Neural crest cell (in vitro differentiated cells): ENCODE measurements at places on chromosomes 16 and 17.

GRCh38 chr16:48487287-48487686 lies 102.1 kb upstream of the SIAH1 start:
- H3K27ac ChIP-seq, result no peak overlapping the region
- peaks cover 6% of the 10 kb centered on the region for H3K36me3 ChIP-seq
- H3K27me3 ChIP-seq, result peaks cover 9% of the 10 kb centered on the region
- DNase-seq, result no peak

DNA sequence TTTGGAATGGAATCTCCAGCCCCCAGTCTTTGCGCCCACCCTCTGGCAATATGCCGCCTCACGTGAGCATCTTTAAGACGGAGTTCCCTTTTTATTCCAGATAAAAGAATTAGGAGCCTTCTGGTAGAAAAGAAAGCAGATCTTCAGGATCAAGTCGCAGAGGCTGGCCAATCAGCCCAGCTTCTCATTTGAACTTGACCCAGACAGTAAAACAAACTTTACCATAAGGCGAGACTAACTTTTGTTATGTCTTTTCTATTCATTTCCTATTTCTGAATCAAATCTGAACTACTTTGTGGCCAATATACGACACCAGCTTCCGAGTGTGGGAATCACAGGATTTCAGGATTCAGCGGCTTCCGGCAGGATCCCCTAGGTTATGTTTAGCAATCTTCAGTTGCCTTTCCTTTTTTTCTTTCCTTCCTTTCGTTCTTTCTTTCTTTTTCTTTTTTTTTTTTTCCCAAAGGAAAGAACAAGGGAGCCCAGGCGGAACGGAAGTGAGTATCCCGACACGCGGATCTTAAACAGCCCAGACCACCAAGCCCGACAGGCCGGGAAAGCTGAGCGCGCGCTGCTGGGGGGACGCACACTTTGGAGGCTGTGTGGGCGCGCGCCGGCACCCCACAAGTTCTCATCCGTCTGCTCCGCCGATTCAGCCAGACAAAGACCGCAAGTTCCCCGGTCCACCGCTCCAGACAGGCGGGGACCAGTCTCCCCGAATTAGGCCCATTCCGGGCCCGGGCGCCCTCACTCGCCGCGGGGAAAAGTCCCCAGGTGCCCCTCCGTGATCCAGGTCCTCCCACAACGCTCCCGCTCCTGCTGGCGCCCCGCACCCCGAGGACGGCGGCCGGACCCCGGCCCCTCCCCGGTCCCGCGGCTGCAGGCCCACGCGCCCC lies 633 bp downstream of the TBC1D16 start:
- H3K27me3 ChIP-seq, result no peaks in the 10 kb centered on the region
- peak overlapping the region; percentile 98 for H3K27ac ChIP-seq
- peaks cover 52% of the 10 kb centered on the region for H3K4me1 ChIP-seq
- H3K36me3 ChIP-seq, result peaks cover 8% of the 10 kb centered on the region
- peak overlapping the region; percentile 96 for H3K4me3 ChIP-seq

- no peak overlapping the region for H3K27ac ChIP-seq
- H3K36me3 ChIP-seq, result no peaks in the 10 kb centered on the region
- H3K4me3 ChIP-seq, result no peak overlapping the region
- no peaks in the 10 kb centered on the region for H3K27me3 ChIP-seq
- no peaks in the 10 kb centered on the region for H3K4me1 ChIP-seq
- DNase-seq, result no peak
Measured at GRCh38 chr16:55530316-55530856, 21.5 kb downstream of the LPCAT2 start.

- H3K36me3 ChIP-seq, result peaks cover 2% of the 10 kb centered on the region
- H3K4me3 ChIP-seq, result no peak overlapping the region
- H3K4me1 ChIP-seq, result no peaks in the 10 kb centered on the region
- DNase-seq, result no peak
- no peak overlapping the region for H3K27ac ChIP-seq
Measured at GRCh38 chr16:15466131-15466530, 31.7 kb downstream of the BMERB1 start.

GRCh38 chr16:67027046-67027445 lies 1.9 kb upstream of the CBFB start:
- DNase-seq, result no peak
- H3K4me1 ChIP-seq, result peaks cover 35% of the 10 kb centered on the region
- no peak overlapping the region for H3K27ac ChIP-seq
- H3K27me3 ChIP-seq, result no peaks in the 10 kb centered on the region
- H3K36me3 ChIP-seq, result peaks cover 3% of the 10 kb centered on the region

DNA sequence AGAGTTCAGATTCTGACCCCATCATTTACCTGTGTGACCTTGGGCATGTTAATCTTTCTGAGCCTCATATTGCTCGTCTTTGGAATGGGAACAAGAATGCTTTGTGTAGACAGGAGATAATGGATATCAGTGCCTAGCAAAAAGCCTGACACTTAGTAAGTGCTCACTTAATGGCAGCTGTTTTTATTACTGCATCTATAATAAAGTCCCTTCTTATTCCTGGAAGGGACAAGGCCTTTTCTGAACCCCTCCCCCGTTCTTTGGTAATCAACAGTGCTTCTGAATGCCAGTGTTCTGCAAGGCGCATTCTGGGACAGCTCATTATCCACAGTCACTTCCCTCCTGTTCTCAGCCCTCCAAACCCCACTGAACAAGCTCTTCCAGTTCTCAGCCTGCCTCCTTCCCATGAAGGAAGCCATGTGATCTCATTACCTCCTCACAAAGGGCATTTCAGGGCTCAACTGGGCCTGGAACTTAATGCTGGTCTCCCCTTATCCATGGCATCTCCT lies 25.1 kb upstream of the SUPT4H1 start:
- H3K27me3 ChIP-seq, result no peaks in the 10 kb centered on the region
- no peak overlapping the region for H3K4me3 ChIP-seq
- H3K27ac ChIP-seq, result no peak overlapping the region
- peaks cover 37% of the 10 kb centered on the region for H3K4me1 ChIP-seq
- DNase-seq, result no peak

GRCh38 chr16:87017371-87018012 lies 299.7 kb downstream of the C16orf95 start:
- H3K36me3 ChIP-seq, result no peaks in the 10 kb centered on the region
- no peak for DNase-seq
- no peak overlapping the region for H3K4me3 ChIP-seq
- H3K27ac ChIP-seq, result no peak overlapping the region

- peak overlapping the region; percentile 34 for H3K4me3 ChIP-seq
- peaks cover 9% of the 10 kb centered on the region for H3K4me1 ChIP-seq
- no peaks in the 10 kb centered on the region for H3K36me3 ChIP-seq
- peak overlapping the region; percentile 35 for H3K27ac ChIP-seq
- no peaks in the 10 kb centered on the region for H3K27me3 ChIP-seq
Measured at GRCh38 chr16:27779641-27780164, 229.8 kb downstream of the KATNIP start.

DNA sequence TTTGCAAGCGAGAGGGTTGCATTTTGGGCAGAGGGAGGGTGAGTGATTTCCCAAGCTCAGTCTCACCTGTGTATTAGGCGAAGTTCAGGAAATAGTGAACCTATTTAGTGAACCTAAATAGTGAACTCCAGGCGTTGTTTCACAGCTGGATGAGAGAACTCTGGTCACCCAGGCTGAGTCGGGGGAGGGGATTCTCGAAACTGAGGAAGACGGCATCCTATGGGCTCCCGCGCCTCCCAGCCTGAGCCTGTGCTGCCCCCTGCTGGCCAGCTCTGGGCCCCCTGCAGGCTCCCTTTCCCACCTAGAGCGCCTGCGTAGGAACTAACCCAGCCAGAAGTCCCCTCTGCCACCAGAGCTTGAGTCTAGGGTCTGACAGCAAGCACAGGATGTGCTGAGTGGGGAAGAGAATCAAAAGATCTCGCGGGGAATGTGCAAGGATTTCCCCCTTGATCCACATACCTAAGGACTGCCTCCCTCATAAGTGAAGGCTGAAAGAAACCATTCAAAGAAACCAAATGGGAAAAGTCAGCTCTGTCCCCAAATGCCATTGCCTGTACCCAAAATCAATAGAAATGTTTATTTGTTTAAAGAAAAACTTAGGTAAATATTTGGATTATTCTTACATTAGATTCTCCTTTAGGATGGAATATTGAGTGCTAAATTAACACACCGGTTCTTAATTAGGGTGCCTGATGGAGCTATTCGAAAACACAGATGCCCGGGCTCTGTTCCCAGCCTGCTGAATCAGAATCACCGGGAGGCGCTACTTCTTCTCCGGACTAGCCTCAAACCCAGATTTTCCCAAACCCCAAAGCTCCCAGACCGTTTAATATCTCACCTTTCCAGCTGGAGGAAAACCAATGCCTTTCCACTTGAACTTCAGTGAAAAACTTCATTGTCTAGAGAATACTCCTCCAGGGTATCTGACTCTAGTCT lies 14.8 kb upstream of the MARVELD3 start:
- peaks cover 61% of the 10 kb centered on the region for H3K27me3 ChIP-seq
- DNase-seq, result peak; percentile 91
- H3K36me3 ChIP-seq, result no peaks in the 10 kb centered on the region

DNA sequence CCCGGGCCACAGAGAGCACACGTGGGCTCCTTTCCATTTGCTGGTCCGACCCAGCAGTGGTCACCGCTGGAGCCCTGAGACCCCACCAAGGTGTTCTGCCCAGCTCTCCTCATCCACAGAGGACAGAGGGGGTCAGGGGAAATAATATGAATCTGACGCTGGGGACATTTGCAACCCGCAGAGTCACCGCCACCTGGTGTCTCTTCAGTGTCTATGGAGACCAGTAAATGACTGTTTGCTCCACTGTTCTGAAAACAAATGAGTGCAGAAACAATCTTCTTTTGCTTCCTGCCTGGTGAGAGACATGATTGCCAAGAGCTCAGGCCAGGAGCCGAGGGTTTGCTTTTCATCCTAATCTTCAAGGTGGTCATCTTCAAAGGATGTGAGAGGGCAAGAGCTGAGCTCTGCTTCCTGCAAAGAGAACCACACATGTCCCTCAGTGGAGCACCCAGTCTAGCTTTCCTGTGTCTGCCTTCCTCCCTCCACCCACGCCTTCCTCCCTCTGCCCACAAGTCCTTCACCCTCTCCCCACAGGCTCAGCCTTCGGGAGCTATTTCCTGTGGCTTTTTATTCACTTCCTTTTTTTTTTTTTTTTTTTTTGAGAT lies 14.7 kb upstream of the KLHDC4 start:
- no peak for DNase-seq
- peaks cover 2% of the 10 kb centered on the region for H3K27me3 ChIP-seq
- peak overlapping the region; percentile 43 for H3K27ac ChIP-seq
- H3K36me3 ChIP-seq, result no peaks in the 10 kb centered on the region
- peaks cover 20% of the 10 kb centered on the region for H3K4me1 ChIP-seq
